Activated effector memory CD4-positive, alpha-beta T cell treated with anti-CD3 and anti-CD28 coated beads, Interleukin-2, amount 50 U/mL, for 16 hours (primary cell): ENCODE measurements at places on chromosomes 13 and 19.
A peak's percentile ranks its signal among the peaks of the same experiment; 100 is the strongest.

- DNase-seq: peak; percentile 63
Measured at GRCh38 chr13:26377038-26377437, 123.1 kb downstream of the CDK8 start.

GRCh38 chr19:58007285-58007684 is 4.7 kb upstream of the ZNF606 start:
- DNase-seq: no peak

GRCh38 chr13:29648760-29649159 is 53.3 kb upstream of the SLC7A1 start:
- DNase-seq: no peak

GRCh38 chr13:46962281-46962941 is 65.6 kb upstream of the HTR2A start:
- DNase-seq: no peak

GRCh38 chr13:41434831-41435520 is 22.4 kb upstream of the RGCC start:
- no peak for DNase-seq

DNA sequence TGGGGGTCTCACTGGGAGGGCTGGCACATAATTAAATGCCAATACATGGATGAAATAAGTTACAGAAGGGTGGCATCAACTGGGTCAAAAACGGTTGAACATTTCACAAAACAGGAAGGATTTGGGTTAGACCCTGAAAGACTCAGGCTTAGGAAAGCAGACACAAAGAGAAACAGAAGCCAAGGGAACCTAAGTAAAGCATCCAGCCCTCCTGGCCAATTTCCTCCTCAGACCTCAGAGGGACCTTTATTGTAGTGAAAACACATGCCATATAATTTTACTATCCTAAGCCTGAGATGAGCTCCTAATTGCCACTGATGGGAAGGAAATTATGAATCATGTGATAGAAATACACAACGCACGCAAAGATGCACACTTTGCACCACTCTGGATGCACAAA is 12.1 kb upstream of the CEACAM3 start:
- no peak for DNase-seq

GRCh38 chr13:29105779-29106178 is 285.6 kb downstream of the MTUS2 start:
- DNase-seq: no peak

DNA sequence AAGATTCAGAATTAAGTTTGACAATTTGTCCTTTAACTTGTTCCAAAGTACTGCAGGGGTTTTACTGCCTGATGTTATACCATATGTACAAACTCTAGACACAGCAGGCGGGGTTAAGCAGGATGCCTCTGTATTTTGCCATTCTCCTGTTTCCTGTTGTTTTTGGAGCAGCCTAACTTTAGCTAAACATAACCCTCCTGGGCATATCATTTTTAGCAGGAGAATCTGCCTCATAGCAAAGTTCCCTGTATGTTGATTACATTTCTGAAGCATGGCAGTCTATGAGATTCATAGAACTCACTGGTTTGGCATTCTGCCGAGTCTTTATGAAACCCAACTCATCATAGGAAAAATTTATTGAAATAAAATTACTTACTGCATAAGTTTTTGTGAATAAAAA is 5.2 kb downstream of the LHFPL6 start:
- DNase-seq: no peak

DNA sequence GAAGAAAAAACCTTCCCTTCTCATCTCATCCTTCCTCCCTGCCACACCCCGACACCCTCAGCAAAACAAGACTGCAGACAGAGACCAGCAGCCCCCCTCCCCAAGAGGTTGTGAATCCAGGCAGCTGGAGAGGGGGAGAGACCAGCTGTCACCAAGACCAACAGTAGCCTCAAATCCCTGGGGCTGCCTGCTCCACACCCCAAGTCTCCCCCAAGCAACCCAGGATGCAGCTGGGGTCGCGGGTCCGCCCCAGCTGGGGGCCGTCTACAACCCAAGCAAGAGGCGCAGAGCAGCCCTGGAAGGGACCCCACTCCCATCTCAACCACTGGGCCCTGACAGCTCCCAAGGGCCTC is 7.1 kb downstream of the KLF16 start:
- DNase-seq: no peak

DNA sequence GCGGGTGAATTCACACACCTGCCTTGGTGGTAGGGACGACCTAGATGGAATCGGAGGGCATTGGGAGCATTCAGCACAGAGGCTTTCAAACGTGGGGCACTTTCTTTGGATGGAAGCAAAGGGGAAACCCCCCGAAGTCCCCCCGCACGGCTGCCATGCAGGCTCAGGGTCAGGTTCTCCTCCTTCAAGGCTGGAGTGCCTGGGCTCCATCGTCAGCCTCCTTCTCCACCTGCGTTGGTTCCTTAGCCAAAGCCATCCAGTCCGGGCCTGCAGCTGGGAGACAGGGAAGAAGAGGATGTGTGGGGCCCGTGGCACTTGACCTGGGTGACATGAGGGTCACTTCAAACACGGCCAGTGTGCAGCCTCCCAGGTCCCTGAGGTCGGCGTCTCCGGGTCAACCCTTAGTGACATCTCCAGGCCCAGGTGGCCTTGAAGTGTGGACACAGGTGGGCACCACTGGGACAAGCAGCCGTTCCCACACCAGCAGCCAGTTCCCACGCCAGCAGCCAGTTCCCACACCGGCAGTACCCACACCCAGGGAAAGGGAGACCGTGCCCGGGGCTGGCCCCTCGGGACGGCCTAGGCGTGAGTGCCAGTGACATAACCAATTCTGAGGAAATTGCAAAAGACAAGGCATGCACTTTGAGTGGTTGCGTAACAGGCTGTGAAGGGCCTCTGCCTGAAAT is 116.0 kb downstream of the SOX1 start:
- DNase-seq: no peak

GRCh38 chr19:49677901-49678674 is 1.0 kb downstream of the PRMT1 start:
- peak; percentile 94 for DNase-seq

GRCh38 chr19:40228346-40228745 is 1.9 kb upstream of the CCNP start:
- no peak for DNase-seq

DNA sequence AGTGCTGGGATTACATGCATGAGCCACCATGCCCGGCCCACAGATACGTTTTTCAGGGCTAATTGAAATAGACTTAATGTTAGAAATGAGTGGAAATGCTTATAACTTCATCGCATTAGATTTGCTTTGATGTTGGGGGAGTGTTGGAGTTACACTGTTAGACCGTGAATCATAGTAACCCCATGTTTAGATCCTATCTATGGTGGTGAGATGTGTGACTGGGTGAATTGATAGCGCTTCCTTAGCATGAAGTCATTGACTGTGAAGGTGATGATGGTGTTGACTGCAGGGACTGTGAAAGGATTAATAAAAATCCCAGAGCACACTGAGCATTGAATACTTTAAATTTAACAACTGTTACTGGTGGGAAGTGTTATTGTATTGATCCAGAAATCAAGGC is 1.7 kb downstream of the ZNF264 start:
- DNase-seq: no peak

DNA sequence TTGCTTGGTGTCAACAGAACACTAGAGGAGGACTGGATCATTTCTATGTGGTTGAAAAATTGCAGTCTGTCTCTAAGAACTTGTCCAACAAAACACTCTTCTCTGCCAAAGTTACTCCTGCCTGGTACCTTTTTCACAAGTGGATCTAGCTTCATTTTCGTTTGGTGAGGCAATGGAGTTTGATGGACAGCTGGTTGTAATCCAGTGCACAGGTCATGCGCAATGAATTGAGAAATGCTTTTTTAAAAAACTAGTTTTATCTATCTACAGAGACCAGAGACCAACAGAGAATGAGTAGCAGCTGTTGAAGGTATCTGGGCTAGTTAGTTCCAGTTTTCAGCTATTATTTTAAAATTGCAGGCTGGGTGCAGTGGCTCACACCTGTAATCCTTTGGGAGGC is 12.0 kb upstream of the KBTBD6 start:
- DNase-seq: no peak

GRCh38 chr19:16920816-16921529 is 32.2 kb downstream of the F2RL3 start:
- no peak for DNase-seq

GRCh38 chr19:17737690-17738153 is 13.6 kb upstream of the FCHO1 start:
- DNase-seq: no peak

DNA sequence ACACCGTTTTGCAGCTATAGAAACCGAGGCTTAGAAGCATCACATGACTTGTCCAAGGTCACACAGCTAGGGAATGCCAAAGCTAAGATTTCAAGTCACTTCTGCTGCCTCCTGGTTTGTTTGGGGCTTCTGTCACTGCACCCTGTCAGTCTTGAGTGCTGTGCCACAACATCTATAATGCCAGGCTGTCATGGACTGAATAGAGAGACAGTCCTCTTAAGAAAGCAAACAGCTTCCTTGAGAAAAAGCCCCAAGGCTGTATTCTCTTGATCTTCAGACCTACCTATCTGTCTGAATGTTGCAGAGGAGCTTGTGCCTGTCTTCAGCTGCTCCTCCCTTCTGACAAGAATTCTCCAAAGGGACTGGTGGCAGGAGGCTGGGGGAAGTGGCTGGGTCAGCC is 81.6 kb downstream of the OLFM4 start:
- DNase-seq: no peak

DNA sequence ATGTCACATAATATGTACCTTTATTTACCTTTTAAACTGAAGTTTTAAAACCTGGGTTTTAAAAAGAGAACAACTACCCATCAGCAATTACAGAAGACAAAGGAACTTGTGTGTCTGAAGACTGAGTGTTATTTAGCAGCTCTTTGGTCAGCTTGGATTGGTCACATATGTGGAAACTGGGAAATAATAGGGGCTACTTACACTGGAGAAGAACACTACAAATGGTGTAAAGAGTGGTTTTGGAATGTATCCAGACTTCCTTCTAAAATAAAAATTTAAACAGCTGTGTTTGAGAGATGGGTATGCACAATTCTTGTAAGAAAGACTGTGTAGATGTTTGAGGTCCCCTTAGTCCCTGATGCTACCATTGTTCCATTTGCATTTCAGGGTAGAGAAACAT is 13.3 kb downstream of the TNFRSF19 start:
- no peak for DNase-seq

GRCh38 chr19:56639217-56639616 is 3.7 kb upstream of the SMIM17 start:
- no peak for DNase-seq

- no peak for DNase-seq
Measured at GRCh38 chr13:43981091-43981490, 101.4 kb downstream of the LACC1 start.

- peak; percentile 85 for DNase-seq
Measured at GRCh38 chr19:18208098-18208951, 4.5 kb upstream of the RAB3A start.

DNA sequence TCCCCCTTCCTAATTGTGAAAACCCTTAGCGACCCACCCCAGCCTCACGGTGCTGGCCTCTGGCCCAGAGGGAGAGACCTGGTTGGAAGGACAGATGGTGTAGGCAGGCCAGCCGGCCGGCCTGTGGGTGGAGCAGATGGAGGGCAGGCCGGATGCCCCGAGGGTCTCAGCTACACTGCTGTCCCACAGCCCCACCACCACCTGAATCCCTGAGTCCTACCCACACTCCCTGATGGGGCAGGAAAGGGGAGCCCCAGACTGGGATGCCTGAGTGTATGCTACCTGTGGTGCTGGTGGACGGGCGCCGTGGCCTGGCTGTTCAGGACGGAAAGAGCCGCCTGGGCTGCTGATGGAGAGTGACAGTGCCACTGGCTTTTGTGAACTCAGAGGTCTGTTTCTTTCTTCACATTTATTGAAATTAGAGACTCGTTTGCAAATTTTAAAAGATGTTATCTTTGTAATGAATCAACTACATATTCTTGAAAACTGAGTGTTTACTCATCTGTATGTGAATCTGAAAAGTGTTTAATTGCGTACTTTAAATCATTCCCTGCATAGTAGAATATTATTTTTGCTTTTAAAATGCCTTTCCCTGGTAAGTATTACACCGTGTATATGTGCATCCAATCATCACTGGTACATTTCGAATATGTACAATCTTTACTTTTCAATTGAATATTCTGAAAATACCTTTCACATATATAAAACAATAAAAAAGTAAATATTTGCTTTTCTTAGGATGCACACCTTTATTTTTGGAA is 35.7 kb downstream of the TFDP1 start:
- DNase-seq: no peak

- DNase-seq: no peak
Measured at GRCh38 chr13:80132741-80133601, 208.0 kb downstream of the SPRY2 start.

DNA sequence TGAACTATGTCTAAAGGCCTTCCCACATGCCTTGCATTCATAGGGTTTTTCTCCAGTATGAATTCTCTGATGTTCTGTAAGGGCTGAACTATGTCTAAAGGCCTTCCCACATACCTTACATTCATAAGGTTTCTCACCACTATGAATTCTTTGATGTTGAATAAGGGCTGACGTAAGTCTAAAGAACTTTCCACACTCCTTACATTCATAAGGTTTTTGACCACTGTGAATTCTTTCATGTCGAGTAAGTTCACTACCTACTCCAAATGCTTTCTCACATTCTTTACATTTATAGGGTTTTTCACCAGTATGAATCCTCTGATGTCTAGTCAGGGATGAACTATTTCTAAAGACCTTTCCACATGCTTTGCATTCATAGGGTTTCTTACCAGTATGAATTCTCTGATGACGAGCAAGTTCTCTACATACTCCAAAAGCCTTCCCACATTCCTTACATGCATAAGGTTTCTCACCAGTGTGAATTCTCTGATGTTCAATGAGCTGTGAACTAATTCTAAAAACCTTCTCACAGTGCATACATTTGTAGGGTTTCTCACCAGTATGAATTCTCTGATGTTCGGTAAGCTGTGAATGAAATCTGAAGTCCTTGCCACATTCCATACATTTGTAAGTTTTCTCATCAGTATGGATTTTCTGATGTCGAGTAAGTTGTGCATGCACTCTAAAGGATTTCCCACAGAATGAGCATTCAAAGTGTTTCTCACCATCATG is 19.1 kb upstream of the ZNF260 start:
- no peak for DNase-seq
